ENCODE measurements at places on chromosomes 1 and 21.

GRCh38 chr21:14737922-14738321, 191.8 kb upstream of the SAMSN1 start:
- DNase-seq, result peak; percentile 9

GRCh38 chr1:233364026-233364425, 36.5 kb downstream of the MAP3K21 start:
- DNase-seq, result no peak

GRCh38 chr1:46285730-46286477, 17.5 kb downstream of the LRRC41 start:
- no peak for DNase-seq

DNA sequence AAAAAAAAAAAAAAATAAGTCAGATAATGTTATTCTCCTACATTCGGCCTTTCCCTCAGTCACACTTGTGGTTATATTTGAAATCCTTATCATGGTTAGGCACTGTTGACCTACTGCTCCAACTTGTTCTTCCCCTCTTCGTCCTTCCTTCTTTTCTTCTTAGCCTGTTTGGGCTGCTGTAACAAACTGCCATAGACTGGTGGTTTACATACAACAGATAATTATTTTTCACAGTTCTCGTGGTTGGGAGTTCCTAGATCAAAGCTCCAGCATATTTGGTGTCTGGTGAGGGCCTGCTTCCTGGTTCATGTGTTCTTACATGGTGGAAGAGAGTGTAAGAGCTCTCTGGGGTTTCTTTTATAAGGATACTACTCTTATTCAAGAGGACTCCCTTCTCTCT, 73.4 kb downstream of the RABGAP1L start:
- DNase-seq, result no peak

DNA sequence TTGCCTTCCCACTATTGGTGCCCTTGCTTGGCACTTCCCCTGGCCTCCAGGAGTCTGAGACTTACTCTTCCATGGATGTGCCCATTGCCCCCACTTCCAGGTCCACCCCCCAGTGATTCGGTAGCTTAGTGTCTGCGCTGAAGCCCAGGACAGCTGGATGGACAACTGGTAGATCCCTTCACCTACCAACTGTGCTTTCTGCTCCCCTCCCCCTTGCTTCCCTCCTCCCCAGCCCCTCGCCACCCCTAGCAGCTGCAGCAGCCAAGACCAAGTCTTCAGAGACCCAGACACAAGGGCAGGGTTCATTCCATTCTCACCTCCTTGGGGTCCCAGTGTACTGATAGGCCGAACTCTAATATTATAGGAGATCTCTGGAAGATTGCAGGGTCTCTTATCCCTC, 6.9 kb downstream of the LMNA start:
- DNase-seq, result no peak

GRCh38 chr1:226157761-226158316, 28.7 kb downstream of the ACBD3 start:
- no peak for DNase-seq

GRCh38 chr1:97091679-97092078, 370.1 kb downstream of the PTBP2 start:
- no peak for DNase-seq

DNA sequence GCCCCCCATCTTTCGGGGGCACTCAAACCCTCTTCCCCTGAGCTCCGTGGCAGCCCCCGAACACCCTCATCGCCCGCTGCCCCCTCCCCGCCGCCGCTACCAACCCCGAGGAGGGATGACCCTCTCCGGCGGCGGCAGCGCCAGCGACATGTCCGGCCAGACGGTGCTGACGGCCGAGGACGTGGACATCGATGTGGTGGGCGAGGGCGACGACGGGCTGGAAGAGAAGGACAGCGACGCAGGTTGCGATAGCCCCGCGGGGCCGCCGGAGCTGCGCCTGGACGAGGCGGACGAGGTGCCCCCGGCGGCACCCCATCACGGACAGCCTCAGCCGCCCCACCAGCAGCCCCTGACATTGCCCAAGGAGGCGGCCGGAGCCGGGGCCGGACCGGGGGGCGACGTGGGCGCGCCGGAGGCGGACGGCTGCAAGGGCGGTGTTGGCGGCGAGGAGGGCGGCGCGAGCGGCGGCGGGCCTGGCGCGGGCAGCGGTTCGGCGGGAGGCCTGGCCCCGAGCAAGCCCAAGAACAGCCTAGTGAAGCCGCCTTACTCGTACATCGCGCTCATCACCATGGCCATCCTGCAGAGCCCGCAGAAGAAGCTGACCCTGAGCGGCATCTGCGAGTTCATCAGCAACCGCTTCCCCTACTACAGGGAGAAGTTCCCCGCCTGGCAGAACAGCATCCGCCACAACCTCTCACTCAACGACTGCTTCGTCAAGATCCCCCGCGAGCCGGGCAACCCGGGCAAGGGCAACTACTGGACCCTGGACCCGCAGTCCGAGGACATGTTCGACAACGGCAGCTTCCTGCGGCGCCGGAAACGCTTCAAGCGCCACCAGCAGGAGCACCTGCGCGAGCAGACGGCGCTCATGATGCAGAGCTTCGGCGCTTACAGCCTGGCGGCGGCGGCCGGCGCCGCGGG, 837 bp downstream of the FOXD3 start:
- DNase-seq, result no peak

GRCh38 chr1:154869351-154870114, 548 bp downstream of the KCNN3 start:
- no peak for DNase-seq

- no peak for DNase-seq
Measured at GRCh38 chr1:68107771-68108170, 57.3 kb upstream of the DIRAS3 start.

GRCh38 chr21:35521293-35521692, 472.2 kb upstream of the RUNX1 start:
- DNase-seq, result no peak

- DNase-seq, result no peak
Measured at GRCh38 chr1:44433209-44433608, 28.2 kb downstream of the RNF220 start.

DNA sequence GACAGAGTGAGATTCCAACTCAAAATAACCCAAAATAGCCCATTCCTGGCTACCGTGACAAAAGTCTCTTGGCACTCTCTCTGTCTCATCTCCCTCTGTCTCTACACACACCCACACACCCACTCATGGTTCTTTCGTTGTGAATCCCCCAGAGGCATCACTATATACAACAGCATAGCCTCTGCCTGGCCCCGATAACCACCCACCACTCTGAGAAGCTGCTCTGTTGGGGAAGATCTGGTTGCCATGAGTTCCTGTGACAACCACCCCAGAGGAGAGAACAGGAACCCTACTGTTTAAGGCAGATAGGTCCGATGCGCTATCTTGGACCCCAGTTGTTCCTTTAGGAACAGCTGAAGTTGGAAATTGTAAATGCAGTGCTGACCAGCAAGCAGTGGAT, 70.4 kb upstream of the LYST start:
- no peak for DNase-seq

DNA sequence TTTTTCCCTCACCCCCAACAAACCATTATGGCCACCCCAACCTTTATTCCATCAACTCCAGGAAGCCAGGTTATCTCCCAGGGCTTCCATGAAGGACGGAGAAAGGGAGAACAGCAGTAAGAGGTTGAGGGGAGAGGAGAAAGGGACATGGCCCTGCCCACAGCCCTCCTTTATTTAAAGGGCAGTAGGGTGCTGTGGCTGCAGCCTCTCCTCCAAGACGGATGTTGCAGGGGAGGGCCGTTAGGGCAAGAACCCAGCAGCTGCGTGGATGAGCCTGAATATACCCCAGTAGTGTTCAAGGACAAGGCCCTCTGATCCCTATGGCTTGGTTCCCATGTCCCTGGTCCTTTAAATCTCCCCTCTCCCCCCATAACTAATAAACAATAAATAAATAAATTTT, 5.9 kb downstream of the RXFP4 start:
- no peak for DNase-seq

GRCh38 chr1:21439721-21440629, at the start of gene NBPF3:
NBPF3 (plus strand) TSS chr1:21440137; CDS start chr1:21445087, 4,950 bp downstream.
- DNase-seq, result peak; percentile 79

- no peak for DNase-seq
Measured at GRCh38 chr1:64743954-64744491, 852 bp upstream of the RAVER2 start.

DNA sequence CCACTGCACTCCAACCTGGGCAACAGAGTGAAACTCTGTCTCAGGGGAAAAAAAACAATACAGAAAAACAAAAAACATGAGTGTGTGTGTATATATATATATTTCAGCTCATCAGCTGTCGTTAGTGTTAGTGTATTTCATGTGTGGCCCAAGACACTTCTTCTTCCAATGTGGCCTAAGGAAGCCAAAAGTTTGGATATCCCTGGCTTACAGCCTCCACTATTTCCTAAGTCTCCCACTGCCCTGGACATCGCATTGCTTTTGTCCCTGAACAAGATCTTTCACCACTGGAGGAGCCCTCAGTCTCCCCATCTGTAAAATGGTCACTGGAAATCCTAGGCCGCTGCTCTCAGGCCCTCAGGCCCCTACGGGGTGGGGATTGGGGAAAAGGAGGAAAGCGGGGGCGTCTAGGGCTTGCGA, 391 bp upstream of the LDLRAP1 start:
- no peak for DNase-seq

- no peak for DNase-seq
Measured at GRCh38 chr1:149997585-149998262, 12.8 kb downstream of the OTUD7B start.

DNA sequence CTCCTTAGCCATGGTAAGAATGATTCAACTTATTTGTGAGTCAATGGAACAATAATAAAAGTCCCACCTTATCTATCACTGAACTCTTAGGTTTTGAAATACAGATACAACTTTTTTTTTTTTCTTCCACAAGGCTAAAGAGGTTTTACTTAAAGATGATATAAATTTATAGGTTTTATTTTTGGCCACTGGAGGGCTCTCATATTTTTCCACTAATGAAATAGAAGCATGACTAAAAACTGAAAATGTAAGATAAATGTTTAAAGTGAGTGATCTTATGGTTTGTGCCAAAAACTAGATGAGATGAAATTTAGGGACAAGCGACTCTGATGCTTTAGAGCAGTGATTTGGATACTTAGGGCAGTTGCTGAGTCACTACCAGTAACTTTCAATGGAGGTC, 499.0 kb downstream of the NUF2 start:
- DNase-seq, result no peak

- no peak for DNase-seq
Measured at GRCh38 chr1:64906447-64906846, 59.9 kb downstream of the JAK1 start.

- no peak for DNase-seq
Measured at GRCh38 chr1:68051475-68051874, 1.0 kb upstream of the DIRAS3 start.

DNA sequence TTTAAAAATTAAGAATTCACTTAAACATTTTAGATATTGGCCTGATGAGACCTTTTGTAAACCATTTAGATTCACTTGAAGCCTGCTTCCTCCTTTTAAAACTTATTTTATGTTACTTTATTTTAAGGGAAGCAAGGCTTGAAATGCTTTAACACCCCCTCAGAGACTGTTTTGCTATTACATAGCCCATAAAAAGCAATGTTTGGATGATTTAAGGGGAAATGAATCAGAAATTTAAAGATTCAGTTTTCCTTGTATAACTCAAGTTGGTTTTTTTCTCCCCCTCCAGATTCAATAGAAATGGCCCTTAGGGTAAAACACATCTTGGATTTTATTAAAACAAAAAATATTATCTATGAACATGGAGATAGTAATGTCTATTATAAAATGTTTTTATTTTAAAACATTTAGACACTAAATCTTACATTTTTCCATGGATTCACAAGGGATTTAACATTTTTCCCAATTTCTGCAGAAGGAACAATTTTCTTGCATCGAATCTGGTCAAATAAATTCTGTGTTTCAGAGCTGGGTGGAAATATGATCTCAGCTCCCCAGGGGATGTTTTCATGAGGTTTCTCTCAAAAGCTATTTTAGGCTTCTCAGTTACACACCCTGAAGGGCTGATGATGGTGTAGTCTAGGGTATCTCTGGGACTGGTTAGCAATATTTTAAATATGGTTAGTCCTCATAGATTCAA, 69.3 kb upstream of the WARS2 start:
- DNase-seq, result no peak

- DNase-seq, result no peak
Measured at GRCh38 chr1:7694600-7695496, 76.2 kb upstream of the VAMP3 start.

- no peak for DNase-seq
Measured at GRCh38 chr21:32413015-32413504, 554 bp downstream of the EVA1C start.

DNA sequence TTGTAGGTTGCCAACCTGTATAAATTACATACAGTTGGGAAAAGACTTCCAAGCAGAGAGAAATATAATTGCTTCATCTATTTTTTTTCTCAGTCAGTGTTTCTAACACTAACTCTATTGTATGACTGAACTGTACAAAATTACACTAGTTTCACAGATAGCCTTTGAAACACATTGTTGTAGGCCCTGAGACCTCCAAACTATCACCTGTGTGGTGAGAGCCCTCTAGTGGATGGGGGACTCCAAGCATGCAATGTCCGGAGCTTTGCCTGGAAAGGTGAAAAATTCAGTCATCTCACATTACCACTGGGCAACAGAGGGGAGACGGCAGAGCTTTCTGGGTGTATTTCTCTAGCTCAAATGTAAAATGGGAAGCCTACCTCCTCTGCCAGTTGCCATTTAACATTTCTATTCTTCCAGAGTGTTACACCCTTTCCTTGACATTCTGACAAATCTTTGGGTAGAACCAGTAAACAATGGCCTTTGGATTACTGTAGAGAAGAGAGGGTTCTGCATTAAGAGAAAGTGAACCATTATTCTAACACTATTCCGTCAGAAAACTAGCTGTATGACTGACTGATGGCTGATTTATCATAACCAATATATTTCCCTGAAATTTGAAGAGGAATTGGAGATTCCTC, 212.2 kb downstream of the LYPLAL1 start:
- DNase-seq, result no peak

DNA sequence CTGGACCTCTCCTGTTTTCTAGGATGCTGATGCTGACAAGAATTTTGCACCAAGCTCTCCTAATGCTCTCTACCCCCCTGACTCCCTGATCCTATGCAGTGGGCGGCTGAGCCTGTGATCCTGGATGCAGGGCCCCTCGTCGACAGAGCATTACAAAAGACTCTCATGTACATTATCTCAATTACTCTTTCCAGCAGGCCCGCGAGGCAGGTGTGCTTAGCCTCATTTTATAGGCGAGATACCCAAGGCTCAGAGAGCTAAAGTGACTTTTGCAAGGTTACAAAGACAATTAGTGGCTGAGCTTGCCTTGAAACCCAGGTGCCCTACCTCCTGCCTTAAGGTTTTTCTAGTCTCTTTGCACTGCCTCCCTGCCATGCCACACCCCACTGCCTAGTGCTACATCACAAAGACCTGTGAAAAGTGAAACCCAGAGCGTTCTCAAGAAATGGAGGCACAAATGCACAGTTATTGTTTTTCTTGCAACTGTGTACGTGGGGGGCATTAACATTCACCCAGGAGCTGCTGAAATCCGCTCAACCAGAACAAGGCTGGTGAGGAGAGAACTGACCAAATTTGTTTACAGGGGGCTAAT, 10.0 kb upstream of the C8A start:
- DNase-seq, result no peak
